Smooth muscle cell of the brain vasculature (primary cell): ENCODE measurements at places on chromosomes 7 and 10.

DNA sequence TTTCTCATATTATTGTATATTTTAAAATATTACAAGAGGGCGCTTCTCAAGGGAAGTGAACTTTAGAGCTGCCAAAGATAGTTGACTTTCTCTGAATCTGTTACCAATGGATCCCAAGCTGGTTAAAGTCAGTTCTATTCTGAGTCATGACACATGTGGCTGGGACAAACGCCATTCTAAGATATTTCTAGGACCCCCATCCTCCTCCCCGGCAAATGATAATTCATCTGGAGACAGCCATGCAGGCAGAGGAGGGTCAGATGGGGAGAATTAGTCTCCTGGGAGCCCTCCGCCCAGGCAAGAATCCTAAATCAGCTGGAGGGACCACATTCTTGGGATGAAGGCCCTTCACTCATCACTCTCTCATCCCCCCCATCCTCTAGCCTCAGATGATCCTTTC is 187.7 kb downstream of the GFRA1 start:
- no peak for DNase-seq

DNA sequence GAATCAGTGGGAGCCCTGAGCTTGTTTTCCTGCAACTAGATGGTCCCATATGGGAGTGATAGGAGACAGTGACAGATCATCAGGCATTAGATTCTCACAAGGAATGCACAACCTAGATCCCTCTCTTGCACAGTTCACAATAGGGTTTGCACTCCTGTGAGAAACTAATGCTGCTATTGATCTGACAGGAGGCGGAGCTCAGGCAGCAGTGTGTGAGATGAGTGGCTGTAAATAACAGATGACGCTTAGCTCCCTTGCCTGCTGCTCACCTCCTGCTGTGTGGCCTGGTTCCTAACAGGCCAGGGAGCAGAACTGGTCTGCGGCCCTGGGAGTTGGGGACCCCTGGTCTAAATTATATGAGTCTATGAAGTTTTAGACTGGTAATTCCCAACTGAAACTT is 3.9 kb downstream of the MIOS start:
- no peak for DNase-seq

DNA sequence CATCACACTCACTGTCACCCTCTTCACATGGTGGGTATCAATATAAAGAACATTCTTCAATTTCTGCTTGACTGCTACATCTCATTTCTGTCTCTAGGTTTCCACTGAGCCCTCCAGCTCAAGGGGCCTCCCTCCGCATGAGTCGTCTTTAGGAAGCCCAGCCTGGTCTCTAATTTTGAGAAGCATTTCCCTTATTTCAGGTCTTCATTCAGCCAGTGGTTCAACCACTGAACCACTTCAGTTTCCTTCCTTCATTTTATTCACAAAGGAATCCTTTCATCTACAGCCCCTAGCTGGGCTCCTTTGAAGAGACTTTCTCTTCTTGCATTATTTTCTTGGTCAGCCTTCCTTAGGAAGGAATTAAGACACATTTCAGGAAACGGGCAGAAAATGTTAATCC is 257.4 kb downstream of the KCNMA1 start:
- no peak for DNase-seq

GRCh38 chr7:2920041-2920440 is 75.9 kb upstream of the GNA12 start:
- DNase-seq = no peak

- no peak for DNase-seq
Observed at GRCh38 chr7:23021596-23021995, 7.7 kb upstream of the HYCC1 start.

- DNase-seq = no peak
Observed at GRCh38 chr10:76035206-76036110, 604.0 kb downstream of the LRMDA start.

DNA sequence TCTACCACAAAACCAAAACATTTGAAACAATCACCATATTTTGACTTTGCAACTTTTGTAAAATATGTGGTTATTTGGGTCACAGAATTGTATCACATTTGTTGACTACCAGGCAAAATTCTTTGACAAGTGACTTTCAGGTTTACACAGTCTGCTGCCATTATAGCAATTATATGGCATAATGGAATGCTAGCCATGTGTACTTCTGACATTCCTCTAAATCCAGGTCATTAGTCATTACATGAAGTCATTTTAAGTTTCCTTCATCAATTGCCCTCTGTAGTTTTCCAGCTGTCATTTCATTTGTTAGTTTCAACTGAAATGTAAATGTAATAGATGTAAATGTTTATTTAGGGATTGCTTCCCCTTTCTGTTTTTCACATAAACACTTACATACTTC is 137.5 kb downstream of the IMMP2L start:
- no peak for DNase-seq

DNA sequence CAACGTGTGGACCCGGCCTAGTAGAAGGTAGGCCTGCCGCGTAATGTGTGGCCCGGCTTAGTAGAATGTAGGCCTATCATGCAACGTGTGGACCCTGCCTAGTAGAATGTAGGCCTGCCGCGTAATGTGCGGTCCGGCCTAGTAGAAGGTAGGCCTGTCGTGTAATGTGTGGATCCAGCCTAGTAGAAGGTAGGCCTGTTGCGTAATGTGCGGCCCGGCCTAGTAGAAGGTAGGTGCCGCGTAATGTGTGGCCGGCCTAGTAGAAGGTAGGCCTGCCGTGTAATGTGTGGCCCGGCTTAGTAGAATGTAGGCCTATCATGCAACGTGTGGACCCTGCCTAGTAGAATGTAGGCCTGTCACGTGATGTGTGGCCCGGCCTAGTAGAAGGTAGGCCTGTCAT is 11.9 kb upstream of the GTPBP4 start:
- DNase-seq = no peak

DNA sequence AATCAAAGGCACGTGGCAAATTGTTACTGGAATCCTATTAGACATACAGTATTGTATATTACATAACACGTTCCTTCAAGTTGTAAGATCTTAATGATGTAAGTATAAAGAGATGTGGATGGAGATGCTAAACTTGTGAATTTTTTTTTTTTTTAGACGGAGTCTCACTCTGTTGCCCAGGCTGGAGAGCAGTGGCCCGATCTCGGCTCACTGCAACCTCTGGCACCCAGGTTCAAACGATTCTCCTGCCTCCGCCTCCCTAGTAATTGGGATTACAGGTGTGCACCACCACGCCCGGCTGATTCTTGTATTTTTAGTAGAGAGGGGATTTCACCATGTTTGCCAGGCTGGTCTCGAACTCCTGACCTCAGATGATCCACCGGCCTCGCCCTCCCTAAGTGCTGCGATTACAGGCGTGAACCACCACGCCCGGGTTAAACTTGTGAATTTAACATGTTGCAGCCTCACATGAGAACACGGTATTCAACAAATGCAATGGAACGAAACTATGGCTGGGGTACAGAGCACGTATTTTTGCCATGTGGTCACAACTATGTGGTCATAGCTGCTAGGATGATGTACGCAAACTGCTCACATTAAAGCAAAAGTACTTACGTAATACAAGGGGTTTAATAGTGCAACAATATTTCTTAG is 818 bp upstream of the SUPV3L1 start:
- DNase-seq = no peak

GRCh38 chr10:115957012-115957399 is 316.0 kb downstream of the GFRA1 start:
- DNase-seq = no peak

GRCh38 chr7:71615017-71615416 is 483.1 kb downstream of the GALNT17 start:
- DNase-seq = no peak

DNA sequence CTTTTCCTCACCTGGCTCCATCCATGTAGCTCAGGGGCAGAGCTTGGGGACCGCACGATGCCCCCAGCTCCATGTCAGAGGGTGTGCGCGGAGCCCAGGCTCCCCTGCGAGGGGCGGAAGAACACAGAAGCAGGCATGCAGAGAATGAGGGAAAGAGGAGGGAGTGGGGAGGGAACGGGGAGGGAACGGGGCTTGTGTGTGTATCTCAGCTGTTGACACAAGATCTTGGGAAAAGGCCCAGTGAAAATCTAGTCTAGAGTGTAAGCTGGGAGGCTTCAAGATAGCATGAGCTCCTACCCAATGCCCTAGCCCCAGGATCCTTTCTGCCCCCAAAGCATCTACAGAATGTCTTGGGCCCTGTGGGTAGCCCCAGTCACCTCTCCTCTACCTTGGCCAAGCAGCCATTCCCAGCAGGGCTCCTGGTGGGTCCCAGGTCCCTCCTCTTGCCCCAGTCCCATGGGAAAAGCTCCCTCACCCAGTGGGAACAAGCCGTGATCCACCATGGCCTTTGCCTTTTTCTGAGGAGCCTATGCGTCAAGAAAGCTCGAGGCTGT is 25.1 kb upstream of the NDST2 start:
- no peak for DNase-seq

- DNase-seq = no peak
Observed at GRCh38 chr7:78151229-78151628, 352.7 kb downstream of the PHTF2 start.

DNA sequence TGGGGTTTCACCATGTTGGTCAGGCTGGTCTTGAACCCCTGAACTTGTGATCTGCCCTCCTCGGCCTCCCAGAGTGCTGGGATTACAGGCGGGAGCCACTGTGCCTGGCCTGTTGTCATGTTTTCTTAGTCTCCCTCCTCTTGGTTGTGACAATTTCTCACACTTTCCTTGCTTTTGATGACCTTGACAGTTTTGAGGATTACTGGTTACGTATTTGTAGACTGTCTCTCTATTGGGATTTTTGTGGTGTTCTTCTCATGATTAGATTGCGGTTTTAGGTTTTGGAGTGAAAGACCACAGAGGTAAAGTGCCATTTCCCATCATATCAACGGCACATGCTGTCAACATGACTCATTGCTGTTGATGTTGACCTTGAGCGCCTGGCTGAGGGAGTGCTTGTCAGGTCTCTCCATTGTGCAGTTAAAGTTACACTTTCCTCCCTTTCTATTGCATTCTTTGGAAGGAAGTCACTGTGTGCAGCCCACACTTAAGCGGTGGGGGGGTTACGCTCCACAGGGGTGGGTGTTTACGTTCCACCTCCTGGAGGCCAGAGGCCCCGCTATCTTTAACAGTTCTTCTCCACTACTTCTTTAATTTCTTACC is 10.8 kb downstream of the NEURL1 start:
- peak; percentile 91 for DNase-seq

DNA sequence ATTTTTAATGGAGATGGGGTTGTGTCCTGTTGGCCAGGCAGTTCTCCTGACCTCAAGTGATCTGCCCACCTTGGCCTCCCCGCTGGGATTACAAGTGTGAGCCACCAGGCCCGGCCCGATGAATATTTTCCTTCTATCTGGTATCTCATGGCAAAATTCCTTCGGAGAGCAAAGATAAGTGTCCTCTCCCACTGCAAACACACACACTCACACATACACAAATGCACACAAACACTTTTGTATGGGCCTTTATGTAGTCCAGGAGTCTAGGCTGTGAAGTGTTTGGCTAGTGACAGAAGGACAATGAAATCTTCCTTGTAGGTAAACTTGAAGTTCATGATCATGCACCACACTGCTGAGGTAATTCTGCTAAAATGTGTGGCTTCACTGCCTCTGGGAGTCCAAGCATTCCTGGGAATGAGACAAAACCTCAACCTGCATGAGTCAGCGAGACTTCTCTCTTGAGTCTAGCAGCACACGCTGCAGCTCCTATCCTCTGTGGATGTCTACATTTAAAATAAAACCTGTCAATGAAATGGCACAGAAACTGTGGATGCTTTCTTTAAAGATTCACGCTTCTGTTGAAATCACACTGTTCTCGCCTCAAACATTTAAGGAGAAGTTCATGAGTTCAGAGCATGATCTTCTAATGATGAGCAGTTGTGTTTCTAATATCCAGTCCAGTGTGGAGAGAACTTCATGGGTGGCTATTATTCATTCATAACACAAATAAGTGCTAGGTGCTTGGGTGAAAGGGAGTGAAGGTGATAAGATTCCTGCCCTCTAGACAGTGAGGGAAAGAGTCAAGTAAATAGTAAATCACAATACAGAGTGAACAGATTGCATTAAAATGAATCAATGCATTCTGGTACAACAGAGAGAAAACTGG is 96.5 kb downstream of the NRP1 start:
- DNase-seq = peak; percentile 61

- DNase-seq = no peak
Observed at GRCh38 chr10:14142606-14143250, 188.0 kb downstream of the FRMD4A start.

- DNase-seq = no peak
Observed at GRCh38 chr7:141272417-141272816, 198.6 kb downstream of the TMEM178B start.

- no peak for DNase-seq
Observed at GRCh38 chr7:44977304-44977958, 1.4 kb downstream of the MYO1G start.

GRCh38 chr7:14752301-14752700 is 150.2 kb downstream of the DGKB start:
- no peak for DNase-seq

GRCh38 chr7:135199439-135199838 is 11.9 kb downstream of the WDR91 start:
- DNase-seq = no peak

GRCh38 chr7:131027287-131027773 is 293.3 kb upstream of the KLF14 start:
- DNase-seq = no peak

DNA sequence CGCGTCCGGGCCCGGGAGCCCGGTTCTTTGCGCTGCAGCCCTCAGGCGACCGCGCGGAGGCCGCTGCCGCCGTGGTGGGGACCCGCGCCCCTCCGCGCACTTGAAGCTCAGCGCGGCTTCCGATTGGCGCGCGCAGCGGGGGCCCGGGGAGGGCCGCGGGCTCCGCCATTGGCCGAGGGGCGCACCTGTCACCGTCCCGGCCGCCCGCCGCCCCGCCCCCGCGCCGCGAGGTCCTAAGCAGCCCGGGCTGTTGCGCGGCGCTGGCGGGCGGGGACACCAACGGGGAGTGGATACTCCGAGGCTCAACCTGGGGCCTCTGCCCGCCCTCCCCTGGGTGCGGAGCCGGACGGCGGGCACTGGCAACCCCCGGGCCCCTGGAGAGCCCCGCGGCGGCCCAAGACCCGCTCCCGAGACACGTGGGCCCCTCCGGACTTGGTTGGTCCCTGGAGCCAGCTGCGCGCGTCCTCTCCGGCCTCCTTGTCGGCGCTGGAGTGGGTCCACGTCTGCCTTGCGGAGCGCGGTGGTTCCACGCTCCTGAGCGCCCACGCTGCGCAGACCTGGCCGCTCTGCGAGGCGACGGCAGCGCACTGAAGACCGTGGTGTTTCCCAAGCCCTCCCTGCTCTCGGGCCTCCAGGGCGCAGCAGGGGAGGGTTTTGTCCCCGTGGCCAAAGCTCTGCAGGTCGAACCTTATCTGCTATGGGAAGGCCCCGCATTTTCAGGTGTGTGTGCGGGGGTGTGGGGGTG is at the start of gene MNX1:
Gene MNX1 (minus strand): TSS at position 76 of the 745 bp plus-strand sequence. CDS start 313 bp downstream, outside the sequence.
- no peak for DNase-seq

DNA sequence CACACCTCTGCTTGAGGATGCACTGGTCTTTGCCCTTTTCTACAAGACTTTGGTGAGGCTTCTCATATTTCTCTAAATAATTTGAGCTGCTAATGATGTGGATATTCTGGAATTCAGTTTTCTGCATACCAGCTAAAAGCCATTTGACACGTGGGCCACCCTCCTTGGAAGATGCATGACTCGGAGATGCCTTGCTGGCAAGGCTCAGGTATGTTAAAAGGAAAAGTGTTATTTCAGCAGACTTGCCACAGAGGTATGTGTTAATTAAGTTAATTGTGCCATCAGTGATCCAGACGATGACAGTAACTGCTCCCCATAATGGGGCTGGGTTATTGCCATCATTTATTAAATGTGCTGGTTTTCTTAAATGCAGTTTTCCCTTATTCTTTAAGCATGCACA is 8.8 kb upstream of the GFRA1 start:
- no peak for DNase-seq
